Globus pallidus (tissue), 1 donor: ENCODE measurements at places on chromosomes 2 and 18.

DNA sequence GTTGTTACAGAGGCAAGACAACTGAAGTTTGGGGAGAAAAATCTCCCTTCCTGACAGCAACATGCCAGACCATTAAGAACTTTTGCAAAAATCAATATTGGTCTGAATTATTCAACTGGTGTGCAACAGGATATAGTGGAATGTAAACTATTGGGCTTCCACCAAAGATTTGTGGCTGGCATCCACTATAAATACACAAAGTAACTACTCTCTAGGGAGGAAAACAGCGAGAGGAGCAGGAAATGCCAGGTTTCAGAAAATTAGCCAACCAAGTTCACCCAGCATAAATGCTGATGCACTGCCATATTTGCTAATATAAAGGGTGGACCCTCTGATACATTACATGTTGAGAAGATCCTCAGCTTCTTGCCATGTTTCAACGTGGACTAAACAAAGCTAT is 267.6 kb upstream of the LYPD1 start:
- no peak for DNase-seq

DNA sequence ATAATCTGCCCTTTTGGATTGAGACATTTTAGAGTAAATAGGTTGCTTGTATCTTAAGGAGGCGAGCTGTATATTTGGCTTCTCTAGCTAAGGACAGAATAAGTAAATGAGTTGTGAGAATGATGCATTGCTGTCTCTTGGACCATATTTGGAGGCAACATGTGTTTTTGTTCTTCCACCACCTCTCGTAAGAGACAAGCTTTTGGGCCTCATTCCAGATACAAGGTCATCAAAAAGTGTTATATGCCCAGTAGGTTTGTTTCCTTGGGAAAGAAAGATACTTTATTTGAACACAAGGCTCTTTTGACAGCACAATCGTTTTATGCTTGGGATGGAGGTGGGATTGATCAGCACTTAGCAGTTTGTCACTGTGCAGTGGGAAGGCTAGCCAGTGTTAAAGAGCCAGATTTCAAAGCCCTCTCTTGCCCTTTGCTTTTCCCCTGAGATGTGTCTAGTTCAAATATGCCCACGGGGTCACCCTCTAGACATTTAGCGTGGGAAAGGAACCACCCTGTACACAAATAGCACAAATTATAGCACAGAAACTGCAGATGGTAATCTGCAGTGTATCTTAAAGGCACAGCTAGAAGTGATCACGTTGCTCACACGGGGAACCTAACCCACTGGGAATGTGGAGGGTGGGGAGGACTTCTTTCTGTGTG is 131.3 kb downstream of the MAP4K4 start:
- no peak for DNase-seq

- no peak for DNase-seq
These were observed 20.5 kb upstream of the LRPPRC start for GRCh38 chr2:44016282-44016681.

- no peak for DNase-seq
These were observed 317.4 kb downstream of the AGPS start for GRCh38 chr2:177709986-177710401.

GRCh38 chr2:58664523-58665151 is 423.5 kb upstream of the FANCL start:
- no peak for DNase-seq

DNA sequence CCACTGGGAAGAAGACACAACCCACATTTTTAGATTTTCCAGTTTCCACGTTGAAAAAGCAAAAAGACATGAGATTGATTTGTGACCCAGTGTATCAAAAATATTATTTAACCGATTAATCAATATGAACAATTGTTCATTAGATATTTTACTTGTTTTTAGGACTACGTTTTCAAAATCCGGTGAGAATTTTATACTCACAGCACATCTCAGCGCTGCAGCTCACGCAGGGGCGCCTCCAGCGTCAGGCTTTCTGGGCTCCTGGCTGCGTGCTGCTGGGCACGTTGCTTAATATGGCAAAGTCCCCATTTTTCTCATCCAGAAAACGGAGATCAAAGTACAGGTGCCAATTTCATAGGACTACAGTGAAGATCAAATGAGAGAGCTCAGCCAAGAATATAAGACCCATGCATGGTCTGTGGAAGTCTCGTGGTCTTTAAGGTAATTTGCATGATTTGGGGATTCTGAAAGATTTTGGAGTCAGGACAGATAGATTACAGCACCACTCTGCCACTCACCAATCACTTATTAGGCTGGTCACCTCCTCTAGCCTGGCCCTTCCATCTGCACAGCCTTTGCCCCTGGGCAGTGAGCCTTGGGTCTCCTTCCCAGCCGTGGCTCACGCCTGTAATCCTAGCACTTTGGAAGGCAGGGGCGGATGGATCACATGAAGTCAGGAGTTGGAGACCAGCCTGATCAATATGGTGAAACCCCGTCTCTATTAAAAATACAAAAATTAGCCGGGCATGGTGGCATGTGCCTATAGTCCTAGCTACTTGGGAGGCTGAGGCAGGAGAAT is 36.2 kb downstream of the PTPN18 start:
- DNase-seq: peak; percentile 48

DNA sequence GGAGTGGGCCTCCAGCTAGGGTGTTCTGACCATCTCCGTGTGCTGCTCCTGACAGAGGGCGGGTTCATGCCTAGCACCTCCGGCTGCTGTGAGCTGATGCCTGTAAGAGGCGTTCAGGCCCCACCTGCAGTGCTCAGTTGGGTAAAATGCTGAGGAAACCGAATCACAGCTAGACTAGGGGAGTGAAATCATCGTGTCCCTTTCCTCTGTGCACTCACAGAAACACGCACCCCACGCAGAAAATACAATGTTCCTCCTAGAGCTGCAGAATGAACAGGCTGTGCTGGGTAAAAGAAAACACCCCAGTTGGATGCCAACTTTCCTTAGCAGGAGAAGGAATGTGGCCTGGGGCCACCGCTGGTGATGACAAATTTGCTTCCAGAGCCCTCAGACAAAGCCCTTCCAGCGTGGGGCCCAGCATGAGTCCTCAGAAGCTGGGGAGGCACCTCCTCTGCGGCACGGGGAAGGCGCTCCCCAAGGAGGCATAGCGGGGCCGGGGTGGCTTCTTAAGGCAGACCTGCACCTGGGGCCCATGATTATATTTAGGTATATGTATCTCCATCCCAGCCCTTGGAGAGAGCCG is 16.3 kb upstream of the ARHGEF4 start:
- DNase-seq: peak; percentile 61

- no peak for DNase-seq
These were observed 420.6 kb downstream of the IRS1 start for GRCh38 chr2:226378753-226379705.

DNA sequence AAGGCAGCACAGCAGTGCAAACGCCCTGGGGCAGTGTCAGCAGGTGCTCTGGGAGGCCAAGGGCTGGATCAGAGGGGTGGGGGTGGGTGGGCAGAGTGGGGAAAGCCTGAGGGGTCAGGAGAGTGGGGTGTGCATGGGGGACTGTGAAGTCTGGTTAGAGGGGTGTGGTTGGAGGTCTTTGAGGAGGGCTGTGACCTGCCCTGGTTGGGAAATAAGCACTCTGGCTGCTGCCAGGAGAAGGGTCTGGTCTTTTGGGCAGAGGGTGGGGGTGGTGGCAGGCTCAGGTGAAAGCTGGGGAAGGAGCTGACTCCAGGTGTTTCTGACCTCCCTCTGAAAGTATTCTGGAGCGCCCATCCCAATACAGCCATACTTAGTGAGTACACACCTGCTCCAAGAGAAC is 4.2 kb downstream of the ALPI start:
- no peak for DNase-seq

GRCh38 chr2:88221365-88221942 is 51.3 kb downstream of the THNSL2 start:
- DNase-seq: no peak

GRCh38 chr2:54704688-54705605 is 18.5 kb upstream of the EML6 start:
- peak; percentile 77 for DNase-seq

GRCh38 chr18:55089610-55090009 is 130.3 kb upstream of the CCDC68 start:
- DNase-seq: no peak

DNA sequence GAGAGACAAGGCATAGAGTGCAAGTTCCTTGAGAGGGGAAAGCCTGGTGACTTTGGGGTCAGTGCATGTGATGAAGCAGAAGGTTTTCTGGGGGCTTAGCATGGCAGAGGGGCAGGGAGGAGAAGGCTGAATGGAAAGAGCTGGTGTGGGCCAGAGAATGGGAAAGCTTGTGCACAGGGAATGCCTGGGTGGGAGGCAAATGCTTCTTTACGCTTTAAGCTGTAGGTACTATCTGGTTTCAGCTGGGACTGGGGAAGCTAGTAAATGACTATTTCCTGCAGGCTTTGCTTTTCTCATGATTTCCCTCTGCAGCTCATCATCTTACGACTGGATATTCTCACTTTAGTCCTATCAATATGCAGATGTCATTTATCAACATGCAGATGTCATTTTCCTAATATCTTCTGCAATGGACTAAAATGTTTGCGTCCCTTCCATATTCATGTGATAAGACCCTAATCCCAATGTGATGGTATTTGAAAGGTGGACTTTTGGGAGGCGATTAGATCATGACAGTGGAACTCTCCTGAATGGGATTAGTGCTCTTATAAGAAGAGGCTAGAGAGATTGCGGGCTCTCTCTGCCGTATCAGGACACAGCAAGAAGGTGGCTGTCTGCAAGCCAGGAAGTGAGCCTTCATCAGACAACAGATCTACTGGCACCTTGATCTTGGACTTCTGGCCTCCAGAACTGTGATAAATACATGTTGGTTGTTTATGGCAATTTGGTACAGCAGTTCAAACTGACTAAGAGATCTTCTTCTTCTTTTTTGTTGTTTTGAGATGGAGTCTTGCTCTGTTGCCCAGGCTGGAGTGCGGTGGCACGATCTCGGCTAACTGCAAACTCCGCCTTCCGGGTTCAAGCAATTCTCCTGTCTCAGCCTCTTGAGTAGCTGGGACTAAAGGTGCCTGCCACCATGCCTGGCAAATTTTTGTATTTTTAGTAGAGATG is 50.1 kb downstream of the MYCN start:
- DNase-seq: no peak

- DNase-seq: no peak
These were observed 44.1 kb downstream of the ERBB4 start for GRCh38 chr2:212494418-212495020.

GRCh38 chr18:45236676-45237075 is 378.6 kb upstream of the SLC14A2 start:
- no peak for DNase-seq

DNA sequence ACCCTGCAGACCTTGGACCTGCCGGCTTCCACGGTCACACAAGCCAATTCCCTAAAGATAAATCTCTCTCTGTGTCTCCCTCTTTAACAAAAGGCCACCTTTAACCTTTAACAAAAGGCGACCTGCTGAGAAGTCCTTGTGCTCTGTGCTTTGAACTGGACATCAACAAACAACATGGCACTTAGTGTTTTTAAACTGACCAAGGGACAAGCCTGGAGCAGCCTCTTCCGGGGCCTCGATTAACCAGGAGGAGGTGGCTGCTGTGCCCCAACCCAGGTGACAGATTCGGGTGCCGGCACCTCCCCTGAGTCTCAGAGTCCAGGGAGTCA is 135.3 kb downstream of the RTP5 start:
- DNase-seq: no peak

GRCh38 chr18:56257205-56257604 is 381.2 kb downstream of the TXNL1 start:
- no peak for DNase-seq

GRCh38 chr2:101704046-101704466 is 6.5 kb downstream of the MAP4K4 start:
- peak; percentile 54 for DNase-seq

- DNase-seq: no peak
These were observed 284.2 kb upstream of the HDAC4 start for GRCh38 chr2:239684996-239685395.

DNA sequence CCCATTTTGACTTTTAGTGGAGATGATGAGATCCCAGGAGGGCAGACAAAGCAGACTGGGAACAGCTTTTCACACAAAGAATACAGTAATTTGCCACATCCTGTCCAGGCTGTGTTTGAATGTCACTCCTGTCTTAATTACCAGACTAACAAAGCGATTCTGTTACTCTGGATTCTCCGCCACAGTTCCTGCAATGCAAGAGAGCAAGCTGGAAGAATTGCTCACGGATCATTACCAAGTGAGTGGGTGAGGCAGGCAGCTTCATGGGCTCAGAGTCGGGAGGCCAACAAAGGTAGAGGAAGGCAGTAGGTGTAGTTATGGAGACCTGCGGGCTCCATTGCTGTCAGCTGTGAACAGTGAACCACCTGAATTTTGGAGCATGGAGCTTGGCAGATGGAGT is 250.5 kb upstream of the ATP5MC3 start:
- no peak for DNase-seq

- DNase-seq: no peak
These were observed 544 bp downstream of the LRATD1 start for GRCh38 chr2:14633061-14633460.

- no peak for DNase-seq
These were observed 249.5 kb upstream of the SKOR2 start for GRCh38 chr18:47500930-47501329.

DNA sequence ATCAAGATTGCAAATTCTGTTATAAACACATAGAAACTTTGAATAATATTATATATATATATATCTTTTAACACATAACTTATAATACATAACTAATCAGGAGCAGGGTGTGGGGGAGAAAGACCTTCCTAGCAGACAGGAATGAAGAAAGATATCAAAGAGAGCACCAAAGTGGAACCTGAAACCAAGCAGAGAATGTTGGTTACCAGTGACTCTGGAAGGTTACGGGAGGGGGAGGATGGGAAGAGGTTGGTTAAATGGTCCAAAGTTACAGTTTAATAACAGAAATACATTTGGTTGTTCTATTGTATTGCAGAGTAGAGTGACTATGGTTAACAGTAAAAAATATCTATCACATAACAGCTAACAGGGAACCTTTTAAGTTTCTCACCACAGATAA is 366.7 kb downstream of the LRRTM4 start:
- DNase-seq: no peak

- no peak for DNase-seq
These were observed 94.3 kb downstream of the TWIST2 start for GRCh38 chr2:238942080-238942725.

GRCh38 chr2:64404002-64404731 is 49.8 kb upstream of the LGALSL start:
- DNase-seq: peak; percentile 70

GRCh38 chr2:101874069-101874468 is 117.7 kb upstream of the IL1R2 start:
- no peak for DNase-seq
